ENCODE measurements at places on chromosomes 1 and 21.

- no peak for DNase-seq
Measured at GRCh38 chr1:44531785-44532566, 126.9 kb downstream of the RNF220 start.

DNA sequence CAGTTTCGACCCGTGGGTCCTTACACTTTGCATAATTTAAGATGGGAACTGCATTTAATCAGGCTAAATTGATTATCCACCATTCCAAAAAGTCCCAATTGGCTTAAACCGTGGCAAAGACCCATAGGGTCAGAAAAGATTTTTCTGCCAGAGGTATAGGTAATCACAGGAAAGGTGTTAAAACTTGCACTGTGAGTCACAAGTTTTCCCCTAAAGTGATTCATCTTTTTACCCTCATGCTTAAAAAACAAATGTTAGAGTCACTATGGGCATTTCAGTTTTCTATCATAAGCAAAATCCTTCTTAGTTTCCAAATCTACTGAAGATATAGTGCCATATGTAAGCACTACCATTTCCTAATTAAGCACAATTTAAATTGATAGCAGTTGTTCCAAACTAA is 1079.8 kb downstream of the ADGRL2 start:
- no peak for DNase-seq

- DNase-seq = no peak
Measured at GRCh38 chr1:59295618-59296017, 1.3 kb upstream of the FGGY start.

DNA sequence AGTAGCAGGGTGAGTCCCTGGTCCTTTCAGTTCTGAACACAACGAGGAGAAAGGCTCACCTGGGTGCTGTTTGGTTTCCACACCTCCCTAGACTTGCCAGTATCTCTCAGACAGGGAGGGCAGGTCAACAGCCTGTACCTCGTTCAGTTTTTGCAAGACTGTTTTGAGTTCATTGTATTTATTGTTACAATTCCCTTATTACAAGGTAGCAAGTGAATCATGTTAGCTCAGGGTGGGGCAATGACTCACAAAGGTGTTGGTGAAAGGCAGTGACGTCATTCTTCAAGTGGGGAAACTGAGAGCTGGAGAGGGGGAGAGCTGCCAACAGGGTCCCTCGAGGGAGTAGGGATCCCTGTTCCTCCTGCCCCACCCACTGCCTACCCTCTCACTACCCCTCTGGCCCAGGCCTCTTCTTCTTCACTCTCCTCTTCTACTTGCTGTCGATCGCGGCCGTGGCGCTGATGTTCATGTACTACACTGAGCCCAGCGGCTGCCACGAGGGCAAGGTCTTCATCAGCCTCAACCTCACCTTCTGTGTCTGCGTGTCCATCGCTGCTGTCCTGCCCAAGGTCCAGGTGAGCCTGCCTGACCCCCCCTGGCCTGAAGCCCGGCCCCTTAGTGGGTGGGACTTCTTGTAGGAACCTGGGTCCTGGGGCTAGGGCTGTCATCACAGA is 13.4 kb downstream of the SERINC2 start:
- no peak for DNase-seq

- DNase-seq = no peak
Measured at GRCh38 chr1:186807163-186807562, 21.6 kb upstream of the PLA2G4A start.

DNA sequence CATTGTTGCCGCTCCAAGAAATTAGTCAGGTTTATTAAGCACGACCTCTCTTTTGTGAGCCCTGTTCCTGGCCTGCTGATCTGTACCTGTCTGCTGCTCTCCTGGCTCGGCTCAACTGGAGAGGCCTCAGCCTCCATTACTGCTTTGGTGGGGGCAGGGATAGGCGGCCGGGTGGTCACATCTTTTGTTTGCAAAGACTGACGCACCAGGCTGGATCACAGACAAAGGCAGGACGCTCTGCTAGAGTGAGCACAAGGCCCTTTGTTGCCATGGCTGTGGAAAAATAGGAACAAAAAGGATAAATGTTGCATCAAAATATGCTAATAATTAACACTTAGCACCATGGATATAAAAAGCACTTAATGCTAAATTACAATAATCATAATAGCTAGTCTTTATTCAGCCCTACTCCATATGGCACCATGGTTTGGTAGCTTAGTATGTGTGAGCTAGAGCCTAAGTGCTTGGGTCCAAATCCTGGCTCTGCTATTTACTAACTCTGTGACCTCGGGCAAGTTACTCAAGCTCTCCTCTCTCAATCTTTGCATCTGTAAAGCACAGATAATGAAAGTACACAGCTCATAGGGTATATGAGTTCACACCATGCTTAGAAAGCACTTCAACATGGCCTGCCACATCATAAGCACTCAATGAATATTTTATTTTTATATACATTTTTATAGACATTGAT is 28.9 kb upstream of the HPDL start:
- DNase-seq = no peak

DNA sequence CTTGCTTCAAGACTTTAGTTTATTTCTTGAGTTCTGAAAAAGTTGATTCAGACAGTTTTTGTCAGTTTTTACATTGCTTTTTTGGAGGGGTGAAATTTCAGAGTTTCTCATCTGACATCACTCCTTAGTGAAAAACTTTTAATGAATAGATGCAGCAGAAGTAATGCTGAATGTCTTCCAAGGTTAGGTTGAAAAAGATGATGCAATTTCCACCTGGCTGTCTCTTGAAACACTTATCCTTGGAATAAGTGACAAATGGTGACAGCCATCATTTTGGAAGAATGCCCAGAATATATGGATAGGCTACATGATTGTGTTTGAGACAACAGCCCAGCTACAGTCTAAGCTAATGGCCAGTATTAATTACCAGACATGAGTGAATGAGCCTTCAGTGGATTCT is 140.8 kb downstream of the ZNF644 start:
- DNase-seq = no peak

DNA sequence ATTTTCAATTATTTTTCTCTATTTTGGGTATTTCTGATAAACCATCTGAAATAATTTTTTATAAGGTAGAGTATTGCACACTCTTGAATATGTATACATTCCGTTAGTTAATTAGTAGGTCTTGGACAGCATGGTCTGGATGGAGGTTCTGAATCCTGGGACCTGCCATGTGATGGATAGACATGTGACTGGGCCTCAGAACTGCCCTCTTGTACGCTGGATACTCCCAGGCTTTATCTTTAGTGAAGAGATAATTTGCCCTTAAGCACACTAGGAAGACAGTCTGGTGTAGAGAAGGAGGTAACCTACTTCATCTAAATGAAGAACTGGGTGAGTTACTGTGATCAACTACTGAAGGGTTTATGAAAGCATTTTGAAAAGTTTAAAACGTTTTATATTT is 48.9 kb downstream of the CNIH3 start:
- no peak for DNase-seq

- no peak for DNase-seq
Measured at GRCh38 chr1:232421143-232421796, 208.7 kb downstream of the SIPA1L2 start.

- no peak for DNase-seq
Measured at GRCh38 chr1:230064283-230064682, 2.8 kb upstream of the GALNT2 start.

- DNase-seq = peak; percentile 3
Measured at GRCh38 chr1:29397981-29398380, 161.7 kb downstream of the PTPRU start.

All from AG20443 (cell line).